ENCODE measurements at places on chromosomes 3 and 15.

DNA sequence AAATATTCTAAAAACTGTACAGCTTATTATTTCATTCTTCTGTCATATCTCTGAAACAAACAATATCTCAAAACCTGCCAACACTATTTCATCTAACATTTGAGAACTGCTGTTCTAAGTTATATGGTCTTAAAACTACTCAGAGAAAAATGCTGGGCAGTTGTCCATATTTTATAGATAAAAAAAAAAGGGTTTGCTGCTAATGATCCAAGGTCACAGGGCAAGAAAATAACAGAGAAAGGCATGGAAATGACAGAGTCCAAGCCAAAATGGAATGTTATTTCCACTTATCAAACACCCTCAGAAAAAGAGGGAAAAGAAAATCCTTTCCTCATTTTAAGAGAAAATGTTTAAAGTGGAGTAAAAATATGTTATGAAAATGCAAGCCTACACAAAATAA lies 313.1 kb downstream of the CADM2 start:
- no peak for DNase-seq

GRCh38 chr3:9279966-9280365 lies 30.5 kb upstream of the SRGAP3 start:
- DNase-seq: no peak

GRCh38 chr3:183218826-183219225 lies 34.2 kb upstream of the B3GNT5 start:
- DNase-seq: no peak

- no peak for DNase-seq
Measured at GRCh38 chr15:86157606-86158293, 78.1 kb downstream of the AGBL1 start.

GRCh38 chr3:128568602-128569490 lies 75.8 kb upstream of the GATA2 start:
- no peak for DNase-seq

GRCh38 chr3:30319713-30320112 lies 286.7 kb upstream of the TGFBR2 start:
- DNase-seq: no peak

GRCh38 chr3:187274977-187275338 lies 16.6 kb downstream of the MASP1 start:
- no peak for DNase-seq

Measured in sigmoid colon (tissue), 7 donors.